RKO (cell line): ENCODE measurements at places on chromosomes 2 and 18.

GRCh38 chr2:144424559-144425240 lies 95.2 kb downstream of the ZEB2 start:
- DNase-seq = no peak

DNA sequence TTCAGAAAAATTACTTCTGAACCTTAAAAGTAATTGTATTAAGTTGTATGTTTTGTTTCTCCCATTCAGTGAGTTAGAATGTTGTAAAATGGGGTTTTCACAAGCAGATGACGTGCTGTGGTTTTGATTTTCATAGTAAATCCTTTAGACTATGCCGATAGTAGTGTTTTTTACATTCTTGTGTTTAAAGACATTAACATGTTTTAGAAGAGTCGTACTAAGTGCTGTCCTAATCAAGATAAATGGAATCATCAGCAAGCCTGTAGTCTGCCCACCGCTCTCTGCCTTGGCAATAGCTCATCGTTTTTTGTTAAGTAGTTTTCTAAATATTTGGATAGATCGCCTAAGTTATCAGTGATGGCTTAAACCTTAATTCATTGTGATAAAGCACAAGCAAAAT lies 21.5 kb downstream of the PKP4 start:
- DNase-seq = no peak

- DNase-seq = no peak
These were observed 848 bp downstream of the VRK2 start for GRCh38 chr2:58047373-58047935.

DNA sequence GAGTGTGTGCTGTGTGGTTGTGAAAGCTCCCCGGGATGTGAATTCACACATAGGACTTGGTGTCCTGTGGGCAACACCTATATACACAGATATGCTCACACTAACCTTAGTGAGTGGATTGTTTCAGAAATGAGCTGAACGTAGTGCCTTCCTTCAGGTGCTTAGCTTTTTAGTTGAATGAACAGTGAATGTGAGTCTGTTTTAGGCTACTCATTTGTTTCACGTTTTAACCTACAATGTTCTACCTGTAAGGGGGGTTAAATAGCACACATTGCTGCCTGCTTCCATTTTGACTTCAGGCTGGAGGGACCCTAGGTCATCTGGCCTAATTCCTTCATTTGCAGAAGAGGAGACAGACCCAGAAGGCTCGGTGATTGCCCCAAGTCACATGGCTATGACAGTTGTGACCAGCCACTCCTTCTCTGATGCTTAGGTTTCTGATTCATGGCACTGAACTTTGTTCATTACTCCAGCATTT lies 1.0 kb downstream of the PLEK start:
- DNase-seq = no peak

- DNase-seq = no peak
These were observed 112.8 kb downstream of the PRELID3A start for GRCh38 chr18:12520442-12520992.

DNA sequence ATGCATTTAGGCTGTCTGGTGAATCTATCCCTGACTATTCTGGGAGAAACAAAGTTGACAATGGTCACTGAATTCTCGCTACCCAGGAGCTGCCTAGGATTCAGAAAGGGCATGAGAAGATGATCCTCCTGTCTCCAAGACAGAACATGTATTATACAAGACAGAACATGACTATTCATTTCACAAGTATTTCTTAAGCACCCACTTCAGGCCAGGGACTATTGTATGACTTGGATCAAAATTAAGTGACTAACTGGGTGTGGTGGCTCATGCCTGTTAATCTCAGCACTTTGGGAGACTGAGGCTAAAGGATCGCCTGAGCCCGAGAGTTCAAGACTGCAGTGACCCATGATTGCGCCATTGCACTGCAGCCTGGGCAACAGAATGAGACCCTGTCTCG lies 235.8 kb upstream of the RAB12 start:
- DNase-seq = no peak

DNA sequence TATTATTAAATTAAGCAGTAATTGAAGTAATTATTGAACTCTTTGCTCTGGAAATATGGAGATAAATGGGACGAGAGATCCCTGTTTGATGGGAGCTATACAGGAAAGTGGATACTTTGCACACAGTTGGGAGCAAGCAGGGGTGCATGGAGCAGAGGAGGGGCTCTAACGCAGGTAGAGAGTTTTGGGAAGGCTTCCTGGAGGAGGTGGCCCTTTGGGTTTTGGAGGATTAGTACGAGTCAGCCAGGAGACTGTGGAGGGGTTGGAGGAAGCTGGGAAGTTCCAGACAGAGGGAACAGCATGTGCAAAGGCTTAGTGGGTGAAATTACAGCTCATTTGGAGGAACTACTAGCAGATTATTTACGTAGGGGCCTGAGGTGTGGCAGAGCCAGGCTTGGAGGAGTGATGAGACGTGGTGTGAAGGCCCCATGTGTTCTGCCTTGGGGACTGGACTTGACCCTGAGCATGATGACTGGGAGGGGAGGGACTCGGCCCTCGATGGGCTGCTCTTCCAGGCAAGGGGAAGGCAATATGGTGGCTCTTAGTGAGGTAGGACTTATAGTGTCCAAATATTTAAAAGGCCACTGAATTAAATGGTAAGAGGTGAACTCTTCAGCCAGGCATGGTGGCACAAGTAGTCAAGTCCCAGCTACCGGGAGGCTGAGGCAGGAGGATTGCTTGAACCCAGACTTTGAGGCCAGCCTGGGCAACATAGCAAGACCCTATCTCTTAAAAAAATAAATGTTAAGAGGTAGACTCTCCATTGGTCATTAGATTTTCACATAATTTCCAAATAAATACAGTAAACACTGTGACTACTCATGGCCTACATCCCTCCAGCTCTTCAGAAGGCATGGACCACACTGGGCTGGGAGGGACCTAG lies 30.2 kb downstream of the GREB1 start:
- no peak for DNase-seq

- no peak for DNase-seq
These were observed 324.0 kb upstream of the SETBP1 start for GRCh38 chr18:44356566-44357157.

- DNase-seq = no peak
These were observed 15.4 kb upstream of the HOXD1 start for GRCh38 chr2:176172895-176173566.

DNA sequence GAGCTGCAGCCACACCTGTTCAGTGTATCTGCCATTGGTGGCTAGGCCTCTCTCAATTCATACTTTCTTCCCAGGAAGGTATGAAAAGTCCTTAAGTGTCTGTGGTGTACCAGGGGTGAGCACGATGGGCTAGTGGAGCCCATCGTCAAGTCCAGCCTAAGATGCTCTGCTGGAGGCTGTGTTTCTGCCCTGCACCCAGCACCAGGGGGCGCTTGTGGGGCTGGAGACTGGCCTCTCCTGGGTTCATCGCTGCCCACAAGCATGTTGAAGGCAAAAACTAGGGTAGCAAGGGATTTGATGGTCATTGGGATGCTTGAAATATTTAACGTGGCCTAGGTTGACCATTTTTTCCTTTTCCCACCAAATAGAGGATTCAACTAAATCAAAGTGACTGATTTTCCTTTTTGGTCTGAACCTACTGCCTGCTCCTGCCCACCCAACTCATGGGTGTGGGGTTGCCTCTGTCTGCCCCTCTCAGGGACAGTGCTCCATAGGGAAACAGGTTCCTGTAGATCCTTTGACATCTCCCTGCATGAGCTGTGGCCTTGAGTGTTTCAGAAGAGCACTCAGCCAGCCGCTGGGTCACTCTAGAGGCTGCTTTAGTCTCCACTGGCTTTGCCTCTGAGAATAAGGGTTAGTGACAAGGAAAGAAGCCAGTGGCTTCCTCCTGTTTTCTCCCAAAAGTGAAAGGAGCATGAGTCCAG lies 59.0 kb downstream of the TPGS2 start:
- no peak for DNase-seq

DNA sequence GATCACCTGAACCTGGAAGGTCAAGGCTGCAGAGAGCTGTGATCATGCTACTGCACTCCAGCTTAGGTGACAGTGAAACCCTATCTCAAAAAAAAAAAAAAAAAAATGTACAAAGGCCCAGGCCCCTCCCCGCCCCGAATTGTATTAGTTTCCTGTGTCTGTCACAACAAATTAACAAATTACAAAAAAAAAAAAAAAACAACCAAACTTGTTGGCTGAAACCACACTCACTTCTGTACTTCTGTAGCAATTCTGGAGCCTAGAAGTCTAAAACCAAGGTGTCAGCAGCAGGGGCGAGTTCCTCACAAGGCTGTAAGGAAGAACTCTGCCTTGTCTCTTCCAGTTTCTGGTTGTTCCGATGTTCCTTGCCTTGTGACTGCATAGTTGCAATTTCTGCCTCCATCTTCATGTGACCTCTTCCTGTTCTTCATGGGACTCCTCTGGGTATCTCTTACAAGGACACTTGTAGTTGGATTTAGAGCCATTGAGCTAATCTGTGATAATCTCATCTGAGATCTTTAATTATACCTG lies 100.8 kb upstream of the ZSWIM2 start:
- no peak for DNase-seq

- DNase-seq = no peak
These were observed 325.4 kb downstream of the ERBB4 start for GRCh38 chr2:212213191-212213590.

- DNase-seq = no peak
These were observed 41.7 kb downstream of the PLEKHM3 start for GRCh38 chr2:207983641-207984042.

DNA sequence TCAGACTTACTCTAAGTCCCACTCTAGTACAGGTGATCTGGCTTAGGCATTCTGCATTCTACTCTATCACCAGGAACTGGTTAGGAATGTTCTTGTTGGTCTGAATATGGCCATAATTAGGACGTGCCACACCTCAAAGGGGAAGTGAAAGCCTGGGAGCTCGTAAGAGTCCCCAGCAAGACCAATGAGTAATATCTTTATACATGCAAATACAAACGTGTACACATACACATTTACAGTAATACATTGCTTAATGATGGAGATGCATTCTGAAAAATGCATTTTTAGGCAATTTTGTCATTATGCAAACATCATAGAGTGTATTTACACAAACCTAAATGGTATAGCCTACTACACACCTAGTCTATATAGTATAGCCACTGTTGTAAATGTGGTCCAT lies 19.5 kb upstream of the ERCC3 start:
- DNase-seq = no peak

GRCh38 chr2:10254373-10255188 lies 48.1 kb upstream of the HPCAL1 start:
- DNase-seq = no peak

- no peak for DNase-seq
These were observed 20.5 kb upstream of the REG3A start for GRCh38 chr2:79180092-79180491.

- DNase-seq = no peak
These were observed 39.1 kb upstream of the ACKR3 start for GRCh38 chr2:236530512-236530911.

DNA sequence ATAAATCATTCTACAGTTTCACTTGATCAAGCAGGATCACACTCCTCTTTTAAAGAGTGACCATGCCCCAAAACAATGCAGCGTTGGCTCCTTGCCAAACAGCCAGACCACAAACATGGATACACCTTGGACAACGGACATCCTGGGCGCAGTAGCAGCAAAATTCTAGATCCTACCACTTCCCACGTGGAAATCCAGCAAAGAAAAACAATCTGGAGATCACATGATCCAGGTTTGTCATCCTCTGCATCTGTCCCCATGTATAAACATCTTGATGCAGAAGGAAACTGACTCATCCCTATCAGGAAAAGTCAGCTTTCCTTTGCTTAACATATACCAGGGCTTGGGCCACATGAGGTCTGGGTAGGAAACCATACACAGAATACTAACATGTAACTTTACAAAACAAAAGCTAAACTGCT lies 53.1 kb downstream of the ZNF521 start:
- peak; percentile 51 for DNase-seq

DNA sequence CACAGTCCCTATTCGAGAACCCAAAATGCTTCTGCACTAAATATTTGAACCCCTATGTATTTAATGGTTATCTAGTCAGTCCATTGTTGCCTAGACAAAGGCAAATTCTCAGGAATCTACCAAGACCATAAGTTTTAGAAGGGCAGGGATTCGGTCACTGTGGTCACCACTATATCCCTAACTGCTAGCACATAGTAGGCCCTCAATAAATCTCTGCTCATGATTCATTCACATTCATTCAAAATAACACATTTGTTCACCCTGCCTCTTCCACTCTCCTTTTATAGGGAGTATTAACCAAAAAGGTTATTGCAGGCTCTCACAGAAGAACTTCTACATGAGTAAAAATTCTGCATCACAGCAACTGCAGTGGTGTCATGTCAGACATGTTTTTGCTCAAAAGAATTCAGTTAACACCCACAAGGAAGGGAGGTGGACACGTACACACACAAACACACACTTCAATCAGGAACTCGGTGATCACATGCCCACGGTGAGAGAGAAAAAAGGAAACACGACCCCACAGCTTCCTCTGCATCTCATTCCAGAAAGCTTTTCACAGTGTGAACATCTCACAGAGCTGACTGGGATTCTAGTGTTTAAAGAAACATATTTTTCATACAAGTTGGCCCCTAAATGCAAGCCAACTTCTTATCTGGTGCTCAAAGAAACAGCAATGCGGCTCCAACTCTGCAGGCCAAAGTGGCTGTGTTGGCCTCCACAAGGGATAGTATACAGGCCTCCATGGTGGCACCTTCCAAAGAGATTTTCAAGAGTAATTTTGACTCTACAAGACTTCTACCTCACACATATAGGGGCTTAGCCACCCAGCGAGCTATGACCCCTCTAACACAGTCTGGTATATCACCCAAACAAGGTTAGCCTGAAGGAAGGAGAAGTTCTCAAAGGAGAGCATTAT lies 98.0 kb downstream of the ANKRD44 start:
- no peak for DNase-seq

GRCh38 chr18:11760498-11761167 lies 71.6 kb downstream of the GNAL start:
- DNase-seq = no peak

DNA sequence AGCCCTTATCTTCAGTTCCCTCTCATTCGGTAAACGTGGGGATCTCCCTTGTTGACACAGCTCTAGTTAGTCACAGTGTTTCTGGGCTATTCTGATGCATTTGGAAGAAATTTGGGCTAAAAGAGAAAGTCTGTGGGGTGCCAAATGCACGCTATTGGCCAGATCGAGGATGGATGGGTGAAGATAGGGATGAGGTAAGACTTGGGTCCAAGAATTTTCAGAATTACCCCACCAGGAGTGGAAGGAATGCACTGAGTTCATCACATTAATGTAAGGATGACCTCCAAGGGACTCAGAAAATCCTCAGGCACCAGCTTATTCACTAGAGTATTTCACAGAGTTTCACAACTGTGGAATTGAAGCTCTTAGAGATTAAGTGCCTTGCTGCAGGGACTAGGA lies 49.3 kb downstream of the NRP2 start:
- DNase-seq = no peak

DNA sequence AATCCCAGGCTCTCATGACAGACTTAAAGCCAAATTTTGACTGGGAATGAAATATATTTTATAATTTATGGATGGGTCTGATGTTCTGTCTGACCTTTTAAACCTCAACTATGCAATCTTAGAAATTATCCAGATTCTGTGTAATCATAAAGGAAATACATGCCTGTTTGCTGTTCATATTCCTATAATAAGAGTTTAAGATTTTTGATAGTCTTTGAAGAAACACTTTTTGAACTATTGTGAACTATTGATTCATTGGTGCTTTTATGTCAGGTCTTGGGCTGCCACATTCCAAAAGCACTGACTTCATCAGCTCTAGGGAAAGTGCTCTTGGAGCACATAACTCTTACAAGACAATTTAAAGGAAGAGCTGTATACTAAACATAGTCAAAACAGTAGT lies 64.2 kb downstream of the CCDC150 start:
- no peak for DNase-seq
